ENCODE measurements at places on chromosomes 3 and 15. TPM values are rescaled to one million over a fixed set of nuclear protein-coding genes. Genes with fewer than 3 reads are reported as not detected.
A peak's percentile ranks its signal among the peaks of the same experiment; 100 is the strongest.

DNA sequence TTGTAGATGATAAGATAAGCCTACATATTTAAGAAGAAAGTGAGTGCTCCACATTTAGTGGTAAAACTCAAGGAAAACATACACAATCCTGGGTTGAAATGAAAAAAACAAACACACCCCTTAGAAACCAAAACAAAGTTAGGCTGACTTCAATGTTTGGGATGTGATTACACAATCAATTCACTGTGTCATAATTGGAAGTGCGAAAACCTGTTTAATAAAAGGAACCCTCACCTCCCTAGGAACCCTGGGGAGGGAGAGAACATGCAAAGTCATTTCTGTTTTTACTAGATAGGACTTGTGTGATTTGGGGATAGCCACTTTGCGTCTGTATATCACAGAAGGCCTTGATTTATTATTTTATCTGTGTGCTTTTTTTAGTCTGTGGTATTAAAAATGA, 275.0 kb downstream of the NFKBIZ start:
- DNase-seq: peak; percentile 16

TMCO5A gene
- not detected for total RNA-seq

DNA sequence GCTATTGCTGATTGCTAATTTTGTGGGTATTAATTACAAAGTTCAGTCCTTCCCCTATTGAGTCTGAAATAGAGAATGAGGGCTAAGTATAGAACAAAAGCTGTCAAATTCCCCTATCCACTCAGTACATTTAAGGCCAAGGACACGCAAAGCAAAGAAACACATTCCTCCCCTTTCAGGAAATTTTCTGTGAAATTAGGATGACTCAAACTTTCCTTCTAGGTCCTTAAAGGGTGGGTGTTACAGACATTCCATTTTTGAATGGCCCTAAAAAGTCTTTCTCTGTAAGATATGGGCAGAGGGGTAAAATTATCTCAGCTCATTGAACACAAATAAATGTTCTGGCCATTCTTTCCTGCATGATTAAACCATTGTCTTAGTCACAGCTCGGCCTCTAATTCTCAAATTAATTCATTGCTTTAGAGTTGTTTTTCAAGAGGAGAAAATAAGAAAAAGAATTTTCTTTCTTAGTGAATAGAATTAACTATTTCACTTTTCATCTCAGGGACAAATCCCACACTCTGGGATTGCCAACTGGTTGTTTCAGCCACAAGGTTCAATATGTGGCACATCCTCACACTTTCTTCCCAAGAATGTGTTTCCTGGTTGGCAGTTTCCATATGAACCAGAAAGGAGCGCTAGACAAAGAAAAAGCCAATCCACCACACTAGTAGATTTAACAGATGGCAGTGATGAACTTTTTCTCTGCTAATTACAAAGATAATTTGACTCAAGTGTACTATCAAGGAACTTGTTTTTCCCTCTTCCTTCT, 424.1 kb downstream of the ZNF385D start:
- DNase-seq: no peak

GRCh38 chr3:48338635-48339034, 5.2 kb upstream of the SPINK8 start:
- no peak for DNase-seq

DISP2 gene
- 1.1 TPM for total RNA-seq

- no peak for DNase-seq
Measured at GRCh38 chr15:31267161-31268107, 59.2 kb upstream of the KLF13 start.

RETNLB gene
- not detected for total RNA-seq

GRCh38 chr3:38168151-38169026, 3.1 kb downstream of the OXSR1 start:
- DNase-seq: no peak

DNA sequence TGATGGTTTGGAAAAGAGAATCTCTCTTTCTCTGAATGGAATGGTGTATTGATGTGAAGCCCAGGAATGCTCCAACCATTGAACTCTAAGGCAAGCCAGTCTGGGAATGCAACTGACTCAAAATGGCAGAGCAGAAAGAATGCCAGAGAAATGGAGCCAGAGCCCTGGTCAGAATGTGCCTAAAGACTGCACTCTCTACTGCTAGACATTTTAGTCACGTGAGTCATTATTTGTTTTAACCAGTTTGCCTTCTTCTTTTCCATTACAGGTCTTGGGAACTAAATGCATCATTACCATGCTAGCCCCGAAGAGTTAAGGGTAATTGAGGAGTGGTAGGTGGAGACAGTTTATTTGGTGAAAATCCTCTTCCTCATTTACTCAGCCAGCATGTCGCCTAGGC, 67.3 kb upstream of the TRIM42 start:
- DNase-seq: no peak
